ENCODE measurements at places on chromosomes 1 and 21.
A peak's percentile ranks its signal among the peaks of the same experiment; 100 is the strongest.

DNA sequence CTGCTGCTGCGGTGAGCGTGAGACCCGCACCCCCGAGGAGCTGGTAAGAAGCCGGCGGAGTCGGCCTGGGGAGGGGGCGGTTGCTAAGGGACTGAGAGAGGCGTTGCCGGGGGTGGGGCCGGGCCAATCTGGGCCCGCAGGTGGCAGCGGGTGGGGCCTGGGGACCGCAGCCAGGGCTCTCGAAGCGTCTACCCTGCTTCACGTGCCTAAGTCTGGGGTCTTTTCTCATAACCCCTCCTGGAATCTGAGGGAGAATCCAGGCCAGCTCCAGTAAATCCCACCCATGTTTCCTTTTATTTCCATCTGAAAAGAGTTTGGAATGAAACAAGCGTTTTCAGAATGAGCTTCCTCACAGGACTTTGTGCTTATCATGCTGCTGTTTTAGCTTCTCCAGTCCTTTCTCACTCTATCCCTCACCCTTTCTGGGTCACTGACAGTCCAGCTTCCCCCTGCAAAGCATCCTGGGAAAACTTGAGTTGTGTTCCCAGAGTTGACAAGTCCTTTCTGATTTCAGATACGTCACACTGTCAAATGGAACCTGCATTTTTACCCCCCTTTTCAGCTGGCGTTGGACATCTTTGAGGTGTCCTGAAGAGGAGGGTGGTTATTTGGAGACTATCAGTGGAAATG is 431 bp downstream of the CLCN6 start:
- DNase-seq = peak; percentile 73

DNA sequence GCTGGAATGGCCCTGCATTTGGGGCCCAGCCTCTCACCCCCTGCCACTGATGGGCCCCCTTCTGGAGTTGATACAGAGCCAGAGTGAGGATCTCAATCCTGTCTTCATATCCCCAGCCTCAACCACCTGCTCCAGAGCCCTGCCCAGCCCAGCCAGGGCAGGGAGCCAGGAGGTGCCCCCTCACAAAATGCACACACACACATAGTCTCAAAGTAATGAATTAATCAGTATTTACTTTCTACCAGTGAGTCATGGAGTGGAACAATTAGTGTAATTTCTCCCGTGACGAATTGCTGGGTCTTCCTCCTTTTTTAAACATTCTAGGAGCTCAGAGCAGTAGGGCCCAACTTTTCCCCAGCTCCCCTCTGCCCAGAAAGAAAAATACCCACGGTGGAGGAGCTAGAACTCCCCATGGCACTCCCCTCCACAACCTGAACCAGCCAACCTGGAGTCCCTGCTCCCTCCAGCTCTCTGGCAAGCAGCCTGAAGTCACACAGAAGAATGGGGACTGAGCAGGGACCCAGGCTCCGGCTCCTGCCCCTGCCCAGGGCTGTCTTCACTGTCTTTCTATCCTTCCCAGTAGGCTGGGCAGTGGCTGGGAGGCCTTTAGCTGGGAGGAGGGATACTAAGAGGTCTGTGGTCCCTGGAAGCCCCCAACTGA is 29.3 kb downstream of the SDC3 start:
- DNase-seq = no peak

- no peak for DNase-seq
These were observed 370.2 kb upstream of the USP24 start for GRCh38 chr1:55585402-55585792.

GRCh38 chr1:93766451-93766850 is 84.8 kb upstream of the BCAR3 start:
- DNase-seq = no peak

- no peak for DNase-seq
These were observed 1.8 kb upstream of the FABP3 start for GRCh38 chr1:31374511-31375196.

- no peak for DNase-seq
These were observed 32.1 kb downstream of the SH3BP5L start for GRCh38 chr1:248793592-248793991.

DNA sequence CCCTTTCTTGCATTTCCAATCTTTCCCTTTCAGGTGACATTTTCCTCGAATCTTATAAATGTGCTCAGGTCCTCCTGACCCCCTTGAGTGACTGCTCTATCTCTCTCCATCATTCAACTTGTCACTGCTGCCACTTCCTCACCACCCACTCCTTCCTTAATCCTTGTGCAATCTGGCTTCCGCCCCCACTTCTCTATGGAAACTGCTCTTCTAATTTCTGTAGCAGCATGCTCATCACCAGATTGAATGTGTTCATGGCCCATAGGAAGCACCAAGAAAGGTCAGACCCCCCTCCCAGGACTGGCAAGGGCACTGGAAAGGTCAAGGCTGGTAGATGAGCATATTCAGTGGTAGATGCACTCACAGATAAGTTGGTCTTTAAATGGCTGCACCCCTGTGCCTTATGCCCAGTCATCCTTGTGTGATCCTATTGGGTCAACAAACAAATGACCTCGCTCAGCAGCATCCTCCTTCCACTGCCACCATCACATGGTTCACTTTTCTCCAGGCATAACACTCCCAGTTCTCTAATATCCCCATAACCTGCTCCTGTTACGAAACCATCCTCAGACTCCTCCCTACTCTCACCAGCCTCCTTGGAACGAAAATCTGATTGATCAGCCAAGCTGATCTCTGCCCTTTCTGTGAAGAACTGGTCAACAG is 288.5 kb upstream of the POU3F1 start:
- no peak for DNase-seq

- no peak for DNase-seq
These were observed 838.5 kb downstream of the USP25 start for GRCh38 chr21:16568244-16568643.

DNA sequence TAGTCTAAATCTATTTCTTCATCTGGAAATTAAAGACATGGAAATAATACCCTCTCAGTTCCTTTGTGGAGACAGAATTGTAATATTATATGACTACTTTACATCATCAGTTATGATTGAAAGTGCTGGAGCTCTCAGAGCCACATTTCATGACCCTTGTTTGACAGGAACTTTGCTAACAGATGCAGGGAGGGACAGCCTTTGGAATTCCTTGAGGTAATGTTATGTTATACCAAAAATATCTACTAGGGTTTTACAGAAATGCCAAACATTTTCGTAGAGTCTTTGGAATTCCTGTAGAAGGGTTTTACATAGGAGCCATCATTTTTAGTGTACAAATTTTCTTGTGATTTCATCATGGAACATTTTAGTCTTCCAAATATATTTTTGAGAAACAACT is 57.4 kb upstream of the ADAMTS5 start:
- DNase-seq = no peak

GRCh38 chr21:32900814-32901213 is 124.9 kb upstream of the OLIG2 start:
- no peak for DNase-seq

GRCh38 chr21:23977971-23978370 is 1629.3 kb downstream of the MRPL39 start:
- DNase-seq = no peak

DNA sequence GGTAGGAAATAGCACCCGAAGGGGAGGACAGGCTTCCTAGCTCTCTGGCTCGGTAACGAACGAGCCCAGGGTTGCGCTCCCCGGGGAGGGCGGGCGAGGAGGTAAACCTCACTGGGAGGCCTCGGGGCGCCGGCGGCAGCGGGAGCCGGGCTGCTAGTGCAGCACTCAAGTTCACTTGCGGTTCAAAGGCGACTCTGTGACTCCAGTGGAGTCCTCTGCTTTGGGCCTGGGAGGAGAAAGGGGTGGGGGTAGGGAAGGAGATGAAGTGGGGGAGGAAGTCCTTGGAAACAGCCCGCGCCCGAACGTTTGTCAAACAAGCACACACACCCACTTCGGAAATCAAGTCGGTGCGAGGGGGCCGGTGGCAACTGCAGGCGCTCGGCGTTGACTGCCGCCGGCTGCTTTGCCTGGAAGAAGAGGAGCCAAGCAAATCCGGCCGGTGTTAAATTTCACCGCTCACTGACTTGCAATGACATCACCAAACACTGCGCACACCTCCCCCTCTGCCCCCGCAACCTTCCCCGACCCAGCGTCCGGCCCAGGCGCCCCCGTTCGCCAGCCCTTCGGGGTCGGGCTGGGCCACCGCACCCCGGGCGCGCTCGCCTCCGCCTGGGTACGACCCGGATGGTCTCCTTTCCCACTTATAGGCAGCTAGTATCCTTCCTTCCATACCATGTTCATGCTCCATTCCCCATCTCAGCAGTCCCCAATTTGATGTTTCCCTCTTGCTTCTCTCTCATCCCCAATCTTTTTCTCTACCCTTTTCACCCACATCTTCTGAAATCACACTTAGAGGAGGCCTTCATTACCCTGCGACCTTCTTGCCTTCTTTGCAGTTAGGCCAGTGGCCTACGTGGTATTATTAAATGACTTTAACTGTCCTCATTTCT is at the start of gene COL24A1:
Gene COL24A1 (minus strand): TSS at position 207 of the 890 bp plus-strand sequence. CDS start 376 bp downstream, outside the sequence.
- peak; percentile 23 for DNase-seq

- no peak for DNase-seq
These were observed 112.9 kb upstream of the IPO9 start for GRCh38 chr1:201715801-201716741.

- no peak for DNase-seq
These were observed 16.9 kb upstream of the PARS2 start for GRCh38 chr1:54781023-54781723.

DNA sequence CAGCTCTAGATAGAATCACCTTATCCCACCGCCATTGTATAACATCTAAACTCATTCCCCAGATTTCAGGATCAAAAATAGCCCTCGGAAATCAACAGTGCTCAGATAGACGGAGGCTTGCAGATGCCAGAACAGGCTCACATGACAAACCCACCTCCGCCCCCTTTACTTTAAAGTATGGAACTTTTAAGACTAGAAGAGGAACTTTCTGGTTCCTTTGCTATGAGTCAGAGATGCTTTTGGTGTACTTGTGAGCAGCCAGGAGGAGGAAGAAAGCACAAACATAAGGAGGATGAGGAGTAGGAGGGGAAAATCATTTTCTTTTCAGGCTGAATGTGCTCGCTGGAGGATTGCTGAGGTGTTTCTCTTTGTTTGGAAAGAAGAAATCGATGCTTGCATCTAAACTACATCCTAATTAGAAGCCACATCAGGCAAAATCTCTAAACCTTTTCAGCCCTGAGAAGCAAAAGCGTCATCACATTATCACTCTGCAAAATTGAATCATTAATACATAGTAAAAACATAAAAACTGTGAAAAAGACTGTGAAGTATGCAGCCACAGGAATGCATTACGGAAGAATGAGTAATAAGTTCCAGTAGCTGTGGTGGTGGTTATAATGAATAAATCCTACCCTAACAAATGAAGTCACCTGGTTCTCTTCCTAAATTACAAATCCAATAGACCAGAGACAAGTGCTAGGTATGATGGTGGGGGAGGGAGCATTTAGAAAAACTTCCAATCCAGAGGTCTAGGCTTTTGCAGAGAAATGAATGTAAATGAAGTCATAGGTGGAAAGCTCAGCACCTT is 251.3 kb downstream of the KCNH1 start:
- DNase-seq = no peak

GRCh38 chr1:214026985-214027384 is 39.2 kb downstream of the PROX1 start:
- no peak for DNase-seq

- DNase-seq = no peak
These were observed 186.7 kb downstream of the FOXD2 start for GRCh38 chr1:47624531-47624930.

DNA sequence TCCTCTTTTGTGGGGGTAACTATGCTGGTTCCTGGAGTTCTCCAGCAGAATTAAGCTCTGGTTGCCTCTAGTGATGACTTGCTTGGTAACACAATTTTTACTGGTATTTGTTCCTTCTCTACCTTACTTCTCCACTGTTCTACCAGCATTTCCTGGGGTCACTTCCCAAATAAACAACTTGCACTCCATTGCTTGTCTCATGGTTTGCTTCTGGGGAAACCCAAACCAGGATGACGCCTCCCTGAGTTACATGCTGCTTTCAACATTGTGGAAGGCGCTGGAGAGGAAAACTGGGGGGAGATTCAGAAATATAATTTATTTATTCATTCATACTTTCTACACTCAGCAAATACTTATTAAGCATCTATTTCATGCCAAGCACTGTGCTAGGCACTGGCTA is 55.3 kb upstream of the AK4 start:
- DNase-seq = no peak

- no peak for DNase-seq
These were observed 72.0 kb upstream of the ATF3 start for GRCh38 chr1:212536586-212536985.

DNA sequence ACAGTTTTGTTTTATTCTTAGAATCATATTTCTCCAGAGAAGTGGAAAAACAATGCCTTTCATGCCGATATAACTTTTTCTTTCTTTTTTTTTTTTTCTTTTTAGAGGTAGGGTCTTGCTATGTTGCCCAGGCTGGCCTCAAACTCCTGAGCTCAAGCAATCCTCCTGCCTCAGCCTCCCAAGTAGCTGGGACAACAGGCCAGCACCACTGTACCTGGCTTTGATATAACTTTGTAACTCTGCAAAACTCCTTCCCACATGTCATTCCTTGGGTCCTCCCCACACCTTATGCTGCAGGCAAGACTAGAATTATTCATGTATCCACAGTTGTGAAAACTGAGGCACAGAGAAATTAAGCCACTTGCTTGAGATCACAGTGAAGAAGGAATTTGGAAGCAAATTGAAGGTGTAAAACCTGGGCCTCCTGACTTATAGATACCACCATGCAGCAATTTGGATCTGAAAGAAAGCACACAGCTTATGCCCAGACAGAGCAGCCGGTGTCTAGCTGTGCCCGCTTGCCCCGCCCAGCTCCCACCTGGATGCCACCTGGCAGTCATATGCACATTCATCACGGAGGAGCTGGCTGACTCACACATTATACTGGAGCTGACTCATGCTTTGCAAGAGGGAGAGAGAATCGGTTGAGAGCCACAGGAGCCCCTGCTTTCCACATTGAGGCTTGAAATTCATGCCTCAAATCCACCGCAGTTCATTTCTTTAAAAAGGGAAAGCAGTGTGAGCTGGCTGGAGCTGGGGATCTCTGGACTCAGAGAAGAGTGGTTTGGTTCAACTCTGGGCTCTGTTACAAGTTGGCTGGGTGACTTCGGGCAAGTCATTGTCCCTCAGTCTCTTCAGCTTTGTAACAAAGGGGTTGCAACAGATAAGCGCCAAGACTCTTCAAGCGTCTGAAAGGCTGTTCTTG is 8.3 kb upstream of the SLC2A1 start:
- DNase-seq = no peak

DNA sequence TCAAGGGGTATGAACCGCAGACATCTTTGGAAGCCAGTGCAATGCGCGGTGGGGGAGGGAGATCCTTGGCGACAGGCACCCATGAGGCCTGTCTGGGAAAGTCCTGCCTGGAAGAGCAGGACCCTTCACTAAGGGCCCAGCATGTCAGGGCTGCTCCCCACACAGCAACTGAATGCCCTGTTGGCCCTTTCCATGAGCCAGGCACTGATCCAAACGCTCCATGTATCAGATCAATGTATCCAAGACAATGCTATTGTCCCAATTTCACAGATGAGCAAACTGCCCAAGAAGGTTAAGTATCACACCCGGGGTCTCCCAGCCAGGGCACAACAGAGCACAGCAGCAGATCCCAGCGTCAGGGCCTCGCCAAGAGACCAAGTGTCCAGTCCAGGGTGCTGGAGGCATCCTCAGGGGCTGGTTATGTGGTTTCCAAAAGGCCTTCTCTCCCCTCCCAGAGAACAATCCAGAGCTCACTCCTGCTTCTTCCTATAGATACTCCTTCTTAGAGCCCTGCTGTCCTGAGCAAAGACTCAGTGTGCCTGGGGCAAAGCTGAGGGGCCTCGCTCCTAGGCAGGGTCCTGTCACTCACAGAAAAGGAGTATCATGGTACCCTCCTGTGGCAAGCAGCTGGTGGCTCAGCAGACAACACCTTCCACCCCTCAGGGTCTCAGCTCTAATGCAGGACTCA is 328.0 kb downstream of the NPHP4 start:
- DNase-seq = no peak
